Brain microvascular endothelial cell (primary cell): ENCODE measurements at places on chromosomes 5 and 9.

DNA sequence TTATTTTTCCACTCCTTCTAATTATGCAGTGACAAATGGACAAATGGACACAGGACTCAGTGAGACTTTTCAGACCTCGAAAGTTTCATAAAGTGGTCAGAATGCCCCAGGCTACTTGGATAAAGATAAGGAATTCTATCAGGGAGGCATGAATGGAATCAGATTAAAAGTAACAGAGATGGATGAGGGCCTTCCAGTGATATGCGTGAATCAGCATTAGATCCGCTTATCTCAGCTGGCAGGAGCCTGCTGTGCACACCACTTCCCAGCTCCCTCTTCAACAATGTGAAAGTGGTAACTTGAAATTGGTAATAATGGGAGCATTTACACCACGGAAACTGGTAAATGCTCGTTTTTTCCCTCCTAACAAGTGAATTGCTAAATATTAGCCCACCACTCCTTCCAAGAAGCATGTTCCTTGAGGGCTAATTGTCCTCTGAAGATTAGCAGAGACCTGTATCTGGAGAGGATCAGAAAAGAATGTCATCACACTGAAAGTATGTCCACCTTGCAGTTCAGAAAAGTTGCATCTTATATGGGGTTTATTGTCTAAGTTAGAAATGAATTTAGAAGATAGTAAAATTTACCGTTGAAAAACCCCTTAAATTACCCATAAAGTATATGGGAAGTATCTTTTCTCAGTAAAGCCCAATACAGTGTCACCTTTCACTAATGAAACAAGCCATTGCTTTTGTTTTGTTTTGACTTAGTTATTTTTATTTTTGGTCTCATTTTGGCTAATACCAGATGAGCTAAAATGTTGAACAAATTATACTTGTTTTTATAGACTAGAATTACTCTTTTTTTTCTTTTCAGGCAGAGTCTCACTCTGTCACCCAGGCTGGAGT lies 125.3 kb downstream of the DPYSL3 start:
- DNase-seq: no peak

GRCh38 chr9:89606624-89607311 lies 2.0 kb downstream of the GADD45G start:
- DNase-seq: peak; percentile 16

DNA sequence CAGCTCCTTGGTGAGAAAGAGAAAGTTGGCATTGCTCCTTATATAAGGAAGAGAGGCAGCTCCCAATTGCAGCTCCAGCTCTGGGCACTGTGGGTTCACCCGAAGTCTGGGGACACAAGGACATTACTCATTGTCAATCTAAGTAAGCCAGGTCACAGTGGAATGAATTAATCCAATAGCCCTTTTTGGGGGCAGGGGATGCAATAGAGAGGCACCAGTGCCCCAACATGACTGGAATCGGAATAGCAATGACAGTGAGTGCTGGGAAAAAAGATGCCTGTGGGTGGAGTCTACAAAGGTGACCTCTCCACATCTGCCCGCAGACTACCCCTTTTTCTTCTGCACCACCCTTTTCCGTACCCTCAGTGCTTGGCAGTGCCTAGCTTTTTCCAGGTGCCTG lies 11.1 kb upstream of the NEUROG1 start:
- DNase-seq: no peak

DNA sequence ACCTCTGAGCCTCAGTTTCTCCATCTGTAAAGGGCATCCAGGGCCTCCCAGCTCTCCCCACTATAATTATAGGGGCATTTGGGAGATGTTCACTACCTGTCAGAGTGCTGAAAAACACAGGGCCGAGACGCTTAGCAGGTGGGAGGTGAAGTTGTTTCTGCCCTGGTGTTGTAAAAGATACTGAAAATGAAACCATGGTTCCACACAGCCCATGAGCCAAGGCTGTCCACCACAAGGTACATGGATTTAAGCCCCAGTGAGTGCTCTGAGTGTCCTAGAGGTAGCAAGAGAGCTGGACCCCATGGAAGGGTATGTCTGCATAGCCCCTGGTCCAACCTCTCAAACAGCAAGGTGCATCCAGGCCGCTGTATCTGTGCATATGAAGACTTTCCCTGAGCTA lies 137.5 kb downstream of the C5orf15 start:
- DNase-seq: no peak

DNA sequence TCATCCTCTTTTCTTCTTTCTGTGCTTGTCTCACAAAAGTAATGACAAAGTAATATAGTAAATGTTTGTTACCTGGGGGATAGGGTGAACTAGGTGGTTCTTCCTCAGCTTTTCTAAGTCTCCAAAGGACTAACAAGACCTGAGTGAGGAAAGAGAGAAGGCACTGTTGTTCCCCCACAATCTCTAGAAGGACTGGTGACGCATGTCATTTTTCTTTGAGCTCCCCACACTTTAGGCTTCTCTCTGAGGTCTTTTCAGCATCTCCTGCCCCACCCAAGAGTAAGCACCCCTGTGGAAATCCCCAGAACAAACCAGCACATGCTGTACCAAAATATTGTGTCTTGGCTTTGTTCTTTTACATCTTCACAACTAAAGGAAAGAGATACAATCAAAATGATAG lies 2.4 kb upstream of the IL7R start:
- DNase-seq: no peak

GRCh38 chr5:55172051-55172899 lies 702 bp downstream of the CDC20B start:
- DNase-seq: peak; percentile 53

GRCh38 chr9:106862821-106863720 lies at the start of gene ZNF462:
ZNF462 (plus strand) TSS chr9:106863166; CDS start chr9:106923384, 60,218 bp downstream.
- DNase-seq: peak; percentile 69

GRCh38 chr5:139379626-139380449 lies 3.3 kb downstream of the SLC23A1 start:
- DNase-seq: no peak

DNA sequence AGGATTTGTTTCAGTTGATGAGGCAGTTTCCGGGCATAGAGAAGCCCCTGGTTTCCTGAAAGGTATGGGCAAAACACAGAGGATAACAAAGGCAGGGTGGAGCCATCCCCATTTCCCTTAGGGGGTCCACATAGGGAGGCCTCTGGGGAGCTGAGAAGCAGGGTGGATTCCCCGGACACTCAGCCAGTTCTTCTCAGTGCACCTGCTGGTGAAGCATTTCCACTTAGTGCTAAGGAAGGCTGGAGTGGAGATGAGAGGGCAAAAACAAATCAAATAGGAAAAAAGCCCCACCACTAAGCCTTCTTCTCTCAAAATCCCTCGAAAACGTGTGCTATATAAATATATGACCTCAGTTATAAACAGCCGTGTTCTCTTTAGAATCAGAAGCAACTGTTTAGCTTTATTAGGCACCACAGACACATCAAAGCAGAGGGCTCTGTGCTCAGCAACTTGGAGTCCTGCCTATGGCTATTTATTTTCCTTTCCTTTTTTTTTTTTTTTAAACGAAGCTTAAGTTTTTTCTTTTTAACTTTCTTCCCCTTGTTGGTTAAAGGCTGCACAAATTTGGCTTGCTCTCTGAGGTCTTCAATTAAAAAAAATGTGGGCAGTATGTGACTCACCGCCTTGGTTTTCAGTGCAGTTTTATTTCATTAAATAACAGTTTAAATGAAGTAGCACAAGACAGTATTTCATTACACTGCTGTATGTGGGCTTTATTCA lies 67.7 kb downstream of the PRDM6 start:
- peak; percentile 56 for DNase-seq

- peak; percentile 34 for DNase-seq
Measured at GRCh38 chr5:41270423-41271251, 57.3 kb upstream of the C6 start.

- DNase-seq: no peak
Measured at GRCh38 chr9:135608999-135609317, 30.4 kb downstream of the GLT6D1 start.

DNA sequence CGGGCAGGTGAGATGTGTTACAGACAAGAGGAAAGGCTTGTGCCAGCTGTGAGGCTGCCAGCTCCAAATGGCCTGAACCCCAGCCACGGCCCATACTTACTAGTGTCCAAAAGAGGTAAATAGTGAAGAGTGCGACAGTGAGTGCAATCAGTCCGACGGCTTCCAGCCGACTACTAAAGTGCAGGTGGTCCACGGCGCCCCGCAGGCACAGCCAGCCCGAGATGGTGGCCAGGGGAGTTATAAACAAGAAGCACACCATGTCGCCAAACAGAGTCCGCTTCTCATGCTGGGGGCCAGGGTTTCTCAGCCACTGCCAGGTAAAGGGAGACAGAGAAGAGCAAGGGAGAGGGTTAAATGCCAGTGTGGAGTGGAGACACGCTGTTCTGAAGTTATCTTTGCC lies 101.1 kb downstream of the LMNB1 start:
- no peak for DNase-seq

DNA sequence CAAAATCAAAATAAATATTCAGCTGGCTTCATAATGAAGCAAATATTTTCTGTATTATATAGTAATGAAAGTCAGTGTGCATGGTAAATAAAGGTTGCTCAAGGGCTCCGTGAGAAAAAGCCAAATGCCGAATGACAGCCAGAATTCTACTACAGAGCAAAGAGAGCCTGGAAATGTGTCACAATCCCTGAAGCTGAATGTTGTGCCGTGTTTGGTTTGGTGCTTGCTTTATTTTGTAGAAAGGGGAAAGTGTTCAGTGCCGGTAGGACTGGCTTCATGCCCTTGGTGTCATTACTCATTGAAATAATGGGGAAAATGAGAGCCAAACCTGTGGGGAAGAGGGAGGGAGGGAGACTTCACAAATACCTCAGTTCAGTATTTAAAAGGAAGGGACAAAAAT lies 26.8 kb upstream of the ADAMTSL1 start:
- DNase-seq: no peak

GRCh38 chr9:70656281-70656680 lies 241.8 kb upstream of the KLF9 start:
- DNase-seq: no peak

- no peak for DNase-seq
Measured at GRCh38 chr5:171599411-171599810, 180.0 kb downstream of the FGF18 start.

DNA sequence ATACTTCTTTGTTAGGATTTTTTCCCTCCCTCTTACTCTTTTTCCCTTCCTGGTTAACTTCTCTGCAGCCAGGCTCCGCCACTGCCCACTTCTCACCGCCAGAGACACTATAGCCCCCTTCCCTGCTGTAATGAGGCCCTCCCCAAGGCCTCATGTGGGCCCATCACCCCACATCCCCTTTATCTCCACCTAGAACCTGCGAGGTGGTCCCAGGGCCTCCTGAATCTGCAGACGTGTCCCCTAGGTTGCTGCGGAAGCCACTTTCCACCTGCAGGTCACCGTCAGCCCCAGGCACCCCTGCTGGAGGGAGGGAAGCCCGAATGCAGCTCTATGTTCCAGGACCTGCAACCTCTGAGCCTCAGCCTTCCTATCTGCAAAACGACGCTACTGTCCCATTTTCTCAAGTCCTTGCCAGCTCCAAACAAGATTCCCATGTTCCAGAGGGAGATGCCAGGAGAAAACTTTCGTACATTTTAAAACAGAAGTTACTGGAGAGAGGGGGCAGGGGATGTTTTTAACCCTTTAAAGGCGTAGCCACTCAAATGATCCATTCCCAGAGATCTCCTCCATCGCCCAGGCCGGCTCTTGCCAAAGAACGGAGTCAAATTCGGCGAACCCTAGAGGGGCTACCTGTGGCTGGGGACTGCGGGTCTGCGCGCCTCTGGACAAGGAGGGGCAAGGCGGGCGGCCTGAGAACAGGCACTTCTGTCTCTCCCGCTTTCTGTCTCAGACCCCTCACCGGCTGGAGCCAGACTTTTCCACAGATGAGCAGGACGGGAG lies 929 bp downstream of the SH3PXD2B start:
- peak; percentile 66 for DNase-seq

GRCh38 chr9:22049411-22049810 lies 40.3 kb upstream of the CDKN2B start:
- DNase-seq: peak; percentile 13

DNA sequence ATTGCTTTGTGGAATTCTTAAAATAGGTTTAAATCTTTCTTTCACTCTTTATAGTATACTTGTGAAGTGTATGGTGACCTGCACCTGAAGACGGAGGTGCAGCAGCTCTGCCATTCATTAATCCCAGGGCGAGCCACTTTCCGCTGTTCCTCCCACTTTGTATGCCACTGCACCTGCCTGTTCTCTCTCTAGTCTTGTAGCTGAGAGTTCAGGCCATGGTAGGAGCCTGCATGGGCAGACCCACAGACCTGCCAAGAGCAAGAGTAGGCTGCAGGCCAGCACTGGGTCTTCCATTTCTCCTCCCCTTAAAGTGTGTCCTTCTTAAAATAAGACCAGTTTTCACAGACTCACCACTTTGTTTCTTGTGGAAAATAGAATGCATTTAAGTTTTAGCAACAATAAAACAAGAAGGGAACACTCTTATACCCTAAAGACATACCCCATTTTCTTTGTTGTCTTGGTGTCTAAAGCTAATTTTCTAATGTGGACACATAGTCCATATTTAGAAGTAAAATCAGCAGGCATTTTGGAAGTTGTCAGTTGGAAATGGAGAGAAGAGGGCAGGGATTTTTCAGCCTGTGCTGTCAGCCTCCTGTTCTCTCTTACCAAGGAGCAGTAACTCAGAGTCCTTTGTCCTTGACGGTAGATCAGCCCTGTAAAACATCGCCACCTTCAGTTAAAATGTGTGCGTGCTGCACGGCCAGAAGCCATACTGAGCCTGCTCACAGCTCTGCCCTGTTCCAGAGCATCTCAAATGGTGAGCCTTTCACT lies 103.2 kb downstream of the SNCAIP start:
- DNase-seq: peak; percentile 71

DNA sequence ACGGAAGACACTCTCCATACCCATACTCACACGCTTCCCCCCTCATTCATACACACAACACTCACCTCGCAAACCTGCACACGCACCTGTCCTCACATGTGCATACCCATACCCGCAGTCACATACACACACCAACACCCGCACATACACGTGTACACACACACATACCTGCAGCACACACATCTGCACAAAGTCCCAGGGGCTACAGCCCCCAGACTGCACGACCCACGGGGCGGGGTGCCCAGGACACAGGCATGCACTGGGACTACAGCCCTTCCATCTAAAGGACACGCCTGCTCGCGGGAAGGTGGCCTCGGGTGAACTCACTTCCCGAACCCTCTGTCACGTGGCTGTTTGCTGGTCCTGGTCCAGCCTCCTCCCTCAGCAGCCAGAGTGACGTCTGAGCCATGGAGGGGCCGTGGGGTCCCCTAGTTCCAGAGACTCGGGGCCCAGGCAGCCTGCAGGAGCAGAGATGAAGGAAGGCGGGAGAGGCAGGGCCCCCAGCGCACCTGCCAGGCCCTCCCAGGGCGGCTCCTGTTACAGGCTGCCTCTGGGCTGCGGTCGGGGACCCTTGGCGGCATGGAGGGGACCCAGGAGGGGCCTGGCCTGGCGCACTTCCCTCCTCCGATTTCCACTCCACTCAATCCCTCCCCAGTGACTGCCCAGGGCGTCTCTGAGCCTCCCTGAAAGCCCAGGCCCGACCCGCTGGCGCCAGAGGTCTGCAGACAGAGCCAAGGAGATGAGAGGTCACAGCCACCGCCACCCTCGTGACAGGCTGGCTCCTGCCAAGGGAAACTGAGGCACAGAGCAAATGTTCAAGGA lies 8.1 kb downstream of the SLC12A7 start:
- DNase-seq: no peak

- DNase-seq: no peak
Measured at GRCh38 chr5:54803471-54804011, 181.9 kb downstream of the ESM1 start.

GRCh38 chr5:126403876-126404275 lies 19.3 kb upstream of the GRAMD2B start:
- DNase-seq: no peak

- DNase-seq: no peak
Measured at GRCh38 chr9:37005517-37006140, 28.4 kb downstream of the PAX5 start.

GRCh38 chr5:97998941-97999340 lies 774.5 kb upstream of the RGMB start:
- DNase-seq: no peak
